Large intestine (tissue), 12 donors: ENCODE measurements at places on chromosomes 11 and 22. TPM values are rescaled to one million over a fixed set of nuclear protein-coding genes. Genes with fewer than 3 reads are reported as not detected.

DNA sequence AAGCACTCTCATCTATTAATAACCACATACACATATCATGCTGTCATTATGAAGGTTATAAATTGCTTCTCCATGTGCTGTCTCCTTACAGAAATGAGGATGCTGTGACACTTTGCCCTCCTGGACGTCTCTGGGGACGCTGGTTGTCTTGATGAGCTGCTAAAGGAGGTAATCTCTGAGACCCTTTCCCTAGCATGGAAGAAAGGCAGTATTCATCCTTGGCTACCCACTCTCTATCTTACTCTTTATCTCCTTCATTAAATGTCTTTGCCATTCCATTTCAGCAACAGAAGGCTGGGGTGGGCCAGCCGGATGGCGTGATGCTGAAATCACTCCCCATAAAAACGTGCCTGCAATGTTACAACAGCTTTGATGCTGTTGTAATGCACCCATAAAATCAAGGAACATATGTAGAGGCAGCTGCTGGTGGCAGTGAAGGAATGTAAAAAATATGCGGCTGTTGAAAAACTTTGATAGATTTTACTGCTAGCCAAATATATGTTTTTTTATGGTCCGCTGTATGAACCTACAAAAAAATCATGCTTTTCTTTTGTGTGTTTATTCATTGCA lies 715.1 kb upstream of the API5 start:
- DNase-seq, result no peak

The IL18BP gene
- polyA plus RNA-seq, result 10.7 TPM

DNA sequence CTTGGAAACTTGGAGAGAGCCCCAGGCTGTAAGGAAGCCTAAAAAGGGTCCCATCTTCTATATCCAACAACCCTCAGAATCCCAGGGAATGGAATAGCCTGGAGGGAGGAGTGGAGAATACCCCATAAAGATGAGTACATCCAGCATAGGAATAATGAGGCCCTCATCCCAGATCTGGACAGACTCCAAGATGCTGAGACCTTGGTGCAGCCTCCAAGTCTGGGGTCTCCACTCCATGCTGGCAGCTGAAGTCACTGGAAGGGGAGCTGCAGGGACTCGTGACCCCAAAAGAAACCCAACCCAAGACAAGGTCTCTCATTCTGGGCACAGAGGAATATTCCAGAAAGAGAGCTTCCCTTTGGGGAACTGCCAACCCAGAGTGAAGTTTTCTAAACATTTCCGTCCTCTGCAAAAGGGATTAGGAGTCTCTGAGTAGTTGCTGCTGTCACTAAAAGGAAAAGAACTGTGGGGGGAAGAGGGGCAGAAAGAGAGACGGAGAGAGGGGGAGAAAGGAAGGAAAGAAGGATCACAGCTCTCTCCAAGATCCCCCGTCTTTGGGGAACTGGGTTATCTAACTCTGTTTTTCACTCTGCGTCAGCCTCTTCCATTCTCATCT lies 589 bp downstream of the SCGB1A1 start:
- peak; percentile 26 for DNase-seq

GRCh38 chr11:73196576-73196975 lies 21.5 kb upstream of the P2RY2 start:
- no peak for DNase-seq

The HBG2 gene
- polyA plus RNA-seq, result 2,367 TPM

The GAS2 gene
- polyA plus RNA-seq, result 5.8 TPM

GRCh38 chr11:833114-833791 lies 501 bp downstream of the CD151 start:
- DNase-seq, result peak; percentile 70

The RAG2 gene
- polyA plus RNA-seq, result 0.19 TPM

The DYNC2H1 gene
- polyA plus RNA-seq, result 10.2 TPM
